ENCODE measurements at places on chromosomes 5 and 9.

GRCh38 chr9:20070336-20070735 is 281.5 kb upstream of the SLC24A2 start:
- no peak for DNase-seq

DNA sequence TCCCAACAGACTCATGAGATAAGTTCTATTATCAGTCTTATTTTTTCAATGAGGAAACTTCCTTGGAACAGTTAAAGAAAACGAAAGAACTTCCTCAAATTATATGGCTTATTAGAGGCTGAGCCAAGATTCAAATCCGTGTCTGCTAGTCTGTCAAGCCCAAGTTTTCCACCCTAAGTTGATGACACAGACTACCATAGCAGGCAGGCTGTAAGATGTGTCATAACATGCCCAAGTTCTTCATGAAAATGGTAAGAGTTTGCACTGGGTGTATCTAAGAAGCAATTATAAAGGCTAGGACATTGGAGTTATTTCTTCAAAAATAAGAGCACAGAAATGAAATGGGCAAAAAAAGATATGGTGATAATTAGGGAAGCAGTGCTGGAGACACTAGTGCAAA is 634.5 kb downstream of the BRINP1 start:
- DNase-seq = no peak

GRCh38 chr5:109866051-109866450 is 176.3 kb downstream of the MAN2A1 start:
- DNase-seq = no peak

GRCh38 chr5:124923131-124923530 is 176.7 kb upstream of the ZNF608 start:
- no peak for DNase-seq

DNA sequence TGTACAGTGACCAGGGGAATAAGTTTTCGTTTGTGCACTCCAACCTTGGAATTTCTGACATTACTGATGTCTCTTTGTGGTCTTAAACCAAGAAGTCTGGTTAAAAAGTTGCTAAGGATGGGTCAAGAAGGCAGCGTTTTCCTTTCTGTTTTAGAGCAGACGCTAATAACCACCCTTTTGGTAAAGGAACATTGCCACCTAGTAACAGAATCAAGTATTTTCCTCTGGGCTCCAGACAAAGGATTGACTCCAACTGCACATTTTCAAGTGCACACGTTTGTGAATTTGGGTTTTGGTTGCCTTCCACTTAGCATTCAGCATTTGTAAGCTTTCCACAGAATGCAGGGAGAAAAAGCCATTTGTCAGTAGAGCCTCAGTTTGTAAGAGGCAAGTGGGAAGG is 22.2 kb upstream of the CEP78 start:
- DNase-seq = no peak

DNA sequence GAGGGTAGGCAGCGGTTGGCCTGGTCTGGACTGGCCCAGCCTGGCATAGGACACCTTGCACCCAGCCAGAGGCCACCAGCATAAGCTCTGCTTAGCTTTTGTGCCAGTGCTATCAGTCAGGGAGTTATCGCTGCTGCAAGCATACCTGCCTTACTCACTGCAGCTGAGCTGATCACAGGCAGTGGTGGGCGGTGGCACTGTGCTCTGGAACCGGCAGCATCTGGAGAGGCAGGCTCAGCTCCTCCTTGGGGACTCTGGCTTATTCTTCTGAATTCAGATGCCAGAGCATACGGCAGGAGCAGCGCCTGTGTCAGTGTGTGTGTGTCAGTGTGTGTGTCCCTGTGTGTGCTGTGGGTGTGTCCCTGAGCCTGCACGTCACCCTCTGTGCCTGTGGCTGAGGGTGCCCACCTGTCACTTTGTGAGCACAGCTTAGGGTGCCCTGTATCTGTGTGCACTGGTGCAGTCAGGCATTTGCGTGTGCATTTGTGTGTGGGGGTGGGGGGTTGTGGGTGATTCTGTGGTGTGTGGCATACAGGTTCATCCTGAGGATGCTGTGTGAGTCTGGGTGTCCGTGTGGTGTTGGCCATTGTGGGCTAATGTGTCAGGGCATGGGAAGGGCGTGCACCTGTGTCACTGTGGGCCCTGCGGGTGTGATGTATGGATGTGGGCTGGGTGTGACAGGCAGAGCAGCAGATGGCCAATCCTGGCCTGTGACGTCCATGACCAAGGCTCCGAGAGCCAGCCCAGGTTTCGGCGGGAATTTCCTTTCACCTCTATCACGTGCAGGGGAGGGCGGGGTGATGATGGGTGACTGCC is 23.5 kb downstream of the LMX1B start:
- no peak for DNase-seq

- DNase-seq = no peak
Observed at GRCh38 chr5:127097278-127097677, 24.0 kb upstream of the C5orf63 start.

GRCh38 chr5:136174021-136174659 is 18.8 kb downstream of the SMIM32 start:
- no peak for DNase-seq

GRCh38 chr9:133927041-133927440 is 65.1 kb downstream of the VAV2 start:
- DNase-seq = no peak

Measured in right renal cortex interstitium (tissue), 3 donors.